ENCODE measurements at places on chromosomes 11 and 22.

DNA sequence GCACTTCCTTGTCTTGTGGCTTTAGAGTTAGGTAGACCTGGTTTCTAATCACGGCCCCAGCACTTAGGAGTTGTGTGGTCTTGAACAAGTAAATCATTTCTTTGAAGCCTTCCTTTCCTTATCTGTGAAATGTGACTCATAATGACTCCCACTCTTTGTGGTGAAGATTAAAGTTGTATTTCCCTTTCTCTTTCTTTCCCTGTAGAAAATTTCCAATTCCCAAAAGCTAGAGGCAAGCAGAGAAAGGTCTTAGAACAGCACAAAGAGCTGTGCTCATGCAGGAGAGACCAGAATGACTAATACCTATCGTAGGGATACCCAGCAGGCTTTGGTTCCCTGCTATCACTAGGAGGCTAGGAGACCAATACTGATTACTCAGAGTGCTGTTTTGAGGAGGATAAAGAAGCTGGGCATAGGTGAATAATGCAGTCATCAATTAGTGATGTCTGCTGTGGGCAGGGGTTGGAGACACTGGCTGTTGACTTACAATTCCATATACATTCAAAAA lies 270.7 kb upstream of the SYN3 start:
- DNase-seq = no peak

GRCh38 chr22:46481386-46481785 lies 56.0 kb downstream of the CELSR1 start:
- no peak for DNase-seq

DNA sequence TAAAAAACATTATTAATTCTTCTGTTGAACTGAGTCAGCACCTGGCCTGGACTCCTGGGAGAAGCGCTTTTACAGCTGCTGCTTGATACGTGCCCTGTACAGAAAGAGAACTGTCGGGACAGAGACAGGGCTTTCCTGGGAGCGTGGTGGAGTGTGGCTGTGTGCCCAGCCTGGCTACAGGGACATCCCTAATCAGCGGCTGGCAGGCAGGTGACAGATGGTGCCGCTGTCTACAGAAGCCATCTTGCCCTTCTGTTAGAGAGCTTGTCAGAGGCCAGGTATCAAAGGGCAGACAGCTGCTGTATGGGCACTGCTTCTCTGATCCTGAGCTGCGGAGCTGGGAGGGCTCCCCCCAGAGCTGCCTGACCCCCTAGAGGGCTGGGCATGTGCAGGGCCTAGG lies 361.8 kb downstream of the TENM4 start:
- DNase-seq = no peak

- DNase-seq = no peak
Measured at GRCh38 chr11:69343401-69344321, 49.7 kb downstream of the MYEOV start.

DNA sequence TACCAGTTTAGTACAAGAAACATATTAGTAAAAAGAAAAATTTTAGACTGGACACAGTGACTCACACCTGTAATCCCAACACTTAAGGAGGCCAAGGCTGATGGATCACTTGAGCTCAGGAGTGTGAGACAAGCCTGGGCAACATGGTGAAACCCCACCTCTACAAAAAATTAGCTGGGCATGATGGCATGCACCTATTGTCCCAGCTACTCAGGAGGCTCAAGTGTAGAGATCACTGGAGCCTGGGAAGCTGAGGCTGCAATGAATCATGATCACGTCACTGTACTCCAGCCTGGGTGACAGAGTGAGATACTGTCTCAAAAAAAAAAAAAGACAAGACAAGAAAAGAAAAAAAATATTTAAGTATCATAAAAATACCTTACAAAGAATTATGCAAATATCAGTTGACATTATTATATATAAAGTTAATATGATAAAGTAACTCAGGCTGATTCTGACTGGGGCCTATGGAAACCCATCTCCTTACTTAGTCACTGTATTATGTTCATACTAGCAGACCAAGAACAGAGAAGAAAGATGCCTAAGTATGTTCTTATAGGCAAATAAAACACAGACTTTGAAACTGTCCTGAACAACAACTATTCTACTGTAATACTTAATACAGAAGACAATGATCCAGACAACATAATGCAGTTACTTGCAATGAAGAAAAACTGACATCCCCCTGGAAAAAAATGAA lies 27.3 kb downstream of the FAM168A start:
- no peak for DNase-seq

DNA sequence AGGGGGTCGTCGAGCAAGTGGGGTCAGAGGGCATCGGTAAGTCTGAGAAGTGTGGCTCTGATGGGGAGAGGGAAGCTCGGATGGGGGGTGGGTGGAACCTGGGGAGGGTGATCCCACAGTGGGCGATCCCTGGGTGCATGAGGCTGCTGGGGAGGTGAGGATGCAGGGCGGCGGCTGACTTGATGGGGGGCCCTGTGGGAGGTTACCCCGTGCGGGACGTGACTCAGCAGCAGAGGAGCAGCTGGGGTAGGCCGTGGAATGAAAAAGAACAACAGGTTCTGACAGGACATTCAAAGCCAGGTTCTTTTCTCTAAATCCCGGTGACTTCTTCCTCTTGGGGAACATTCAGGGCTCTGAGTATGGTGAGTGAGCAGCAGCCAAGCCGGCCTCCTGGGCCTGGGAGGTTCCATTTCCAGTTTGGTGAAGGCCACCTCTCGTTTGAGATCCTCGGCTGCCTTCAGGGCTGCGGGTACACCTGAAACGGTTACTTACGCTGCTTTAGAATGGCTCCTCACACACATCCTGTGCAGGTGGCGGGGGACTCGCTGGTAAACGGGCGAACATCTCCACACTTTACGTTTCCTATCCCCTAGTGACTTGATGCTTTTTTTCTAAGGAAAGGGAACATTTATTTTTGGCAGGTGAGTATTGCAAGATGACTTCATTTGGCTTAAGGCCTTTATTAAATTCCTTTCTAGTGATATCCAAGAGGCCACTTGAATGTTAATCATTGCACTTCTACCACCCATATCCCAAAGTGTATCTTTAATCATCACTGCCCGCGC lies 278.2 kb downstream of the TBC1D22A start:
- DNase-seq = no peak

- DNase-seq = no peak
Measured at GRCh38 chr22:31605851-31606585, 56.0 kb downstream of the PISD start.

GRCh38 chr11:119845756-119846155 lies 116.8 kb upstream of the NECTIN1 start:
- DNase-seq = no peak

- no peak for DNase-seq
Measured at GRCh38 chr11:45929486-45930030, 7.1 kb downstream of the LARGE2 start.

GRCh38 chr11:36333897-36334296 lies 37.8 kb downstream of the PRR5L start:
- DNase-seq = no peak

DNA sequence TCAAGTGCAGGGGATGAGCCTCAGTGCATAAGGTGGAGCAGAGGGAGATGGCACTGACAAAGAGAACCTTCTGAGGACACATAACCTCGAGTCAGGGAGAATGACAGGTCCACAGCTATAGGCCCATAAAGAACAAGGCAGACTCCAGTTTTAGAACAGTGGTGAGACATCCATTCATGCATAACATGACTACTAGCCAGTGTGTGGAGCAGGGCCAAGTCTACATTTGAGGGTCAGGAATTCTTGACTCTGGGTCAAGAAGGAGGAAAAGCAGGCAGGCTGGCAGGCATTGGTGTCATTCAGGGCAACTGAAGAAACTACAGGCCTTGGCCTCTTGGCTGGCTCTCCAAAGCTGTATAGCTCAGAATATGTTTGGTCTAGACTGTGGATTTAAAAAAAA lies 54.9 kb downstream of the MTNR1B start:
- DNase-seq = no peak

DNA sequence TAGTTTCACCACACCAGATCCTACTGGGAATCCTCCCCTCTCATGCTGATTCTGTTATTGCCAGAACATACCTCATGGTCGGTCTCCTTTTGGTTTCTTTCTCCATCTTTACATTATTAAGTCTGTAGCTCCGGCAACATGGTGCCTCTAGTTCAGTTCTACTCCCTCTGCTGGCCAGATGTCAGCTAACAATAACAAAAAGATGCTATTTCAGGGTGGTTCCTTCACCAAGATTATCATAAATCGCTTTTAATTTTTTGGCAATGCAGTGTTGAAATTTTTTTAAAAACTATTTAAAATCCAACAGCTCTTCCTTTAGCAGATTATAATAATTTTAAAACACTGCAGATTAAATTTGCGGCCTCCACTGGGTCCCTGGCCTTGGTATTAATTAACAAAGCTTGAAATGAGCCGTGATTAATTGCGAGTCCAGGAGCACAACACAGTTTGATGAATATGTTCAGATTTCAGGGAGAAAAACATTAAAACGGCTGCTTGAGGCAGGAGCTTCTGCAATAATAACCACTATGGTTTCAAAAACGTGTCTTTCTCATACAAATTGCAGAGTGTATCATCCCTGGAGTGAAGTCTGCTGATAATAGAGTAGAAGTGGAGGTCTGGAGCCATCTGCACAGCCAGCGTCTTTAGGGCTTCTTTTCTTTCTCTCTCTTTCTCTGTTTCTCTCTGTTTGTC lies 492.9 kb upstream of the KIRREL3 start:
- DNase-seq = no peak

GRCh38 chr11:66334605-66335442 lies 1.4 kb downstream of the RIN1 start:
- DNase-seq = no peak

DNA sequence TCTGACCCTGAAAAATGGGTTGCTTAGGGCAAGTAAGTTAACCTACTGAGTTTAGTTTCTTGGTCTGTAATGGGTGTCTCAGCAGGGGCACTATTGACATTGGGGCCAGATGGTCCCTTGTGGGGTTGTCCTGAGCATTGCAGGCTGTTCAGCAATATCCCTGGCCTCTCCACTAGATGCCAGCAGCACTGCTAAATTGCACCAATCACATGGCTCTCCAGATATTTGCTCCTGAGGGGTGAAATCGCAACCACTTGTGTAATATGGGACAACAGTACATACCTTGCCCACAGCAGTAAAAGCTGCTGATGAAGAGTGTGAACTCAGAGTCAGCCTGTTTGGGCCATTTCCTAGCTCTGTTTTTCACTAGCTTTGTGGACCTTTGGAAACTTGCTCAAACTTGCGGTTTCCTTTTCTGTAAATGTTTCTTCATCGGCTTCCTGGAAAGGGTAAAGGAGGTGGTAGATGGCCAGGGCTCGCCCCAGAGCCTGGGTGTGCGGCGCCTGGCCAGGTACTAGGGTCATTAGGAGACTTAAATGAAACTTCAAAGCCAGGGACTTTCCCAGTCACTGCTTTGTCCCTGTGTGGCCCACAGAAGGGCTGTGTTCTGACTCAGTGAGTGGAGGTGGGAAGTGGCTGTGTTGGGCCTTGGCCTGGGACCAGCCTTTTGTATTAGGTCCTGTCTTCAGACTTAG lies 13.0 kb downstream of the NCF4 start:
- peak; percentile 5 for DNase-seq

DNA sequence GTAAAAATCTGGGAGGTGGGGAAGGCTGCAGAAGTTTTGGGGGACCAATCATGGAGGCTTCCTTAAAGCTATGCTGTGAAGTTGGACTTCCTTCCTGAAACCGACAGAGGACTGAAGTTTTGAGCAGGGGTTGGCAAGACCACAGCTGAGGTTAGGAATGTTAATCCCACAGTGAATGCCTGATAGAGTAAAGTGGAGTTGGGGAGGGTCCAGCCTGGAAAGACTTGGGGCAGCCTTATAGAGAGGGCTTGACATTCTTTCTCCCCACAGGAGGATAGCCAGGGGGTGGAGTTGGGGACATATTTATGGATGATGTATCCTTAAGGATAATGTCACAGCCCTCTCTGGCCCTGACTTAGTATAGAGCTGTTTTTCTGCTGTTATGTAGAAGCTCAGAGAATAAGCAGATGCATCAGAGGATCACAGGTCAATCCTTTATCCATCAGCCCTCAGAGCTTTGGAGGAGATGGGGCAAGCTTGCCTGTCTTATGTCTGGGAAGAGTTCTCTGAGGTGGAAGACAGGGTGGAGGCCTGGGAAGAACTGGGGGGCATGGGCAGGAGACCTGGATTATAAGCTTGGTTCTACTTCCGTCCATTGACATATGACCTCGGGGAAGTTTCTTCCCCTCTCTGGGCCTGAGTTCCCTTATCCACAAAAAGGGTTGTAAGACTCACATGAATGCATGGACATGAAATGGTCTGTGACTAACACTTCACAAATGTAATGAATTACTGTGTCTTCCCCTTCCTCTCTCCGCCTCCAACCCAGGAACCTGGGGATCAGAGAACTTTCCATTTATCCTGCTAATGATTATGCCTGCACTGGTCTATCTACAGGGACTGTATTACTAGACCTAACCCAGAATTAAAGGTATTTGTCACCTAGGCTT lies 317.8 kb downstream of the MIAT start:
- DNase-seq = no peak

- no peak for DNase-seq
Measured at GRCh38 chr22:43919106-43919973, 4.3 kb upstream of the PNPLA3 start.
